Cerebellar nuclear complex (tissue), 1 donor: ENCODE measurements at places on chromosomes 6 and 20.

DNA sequence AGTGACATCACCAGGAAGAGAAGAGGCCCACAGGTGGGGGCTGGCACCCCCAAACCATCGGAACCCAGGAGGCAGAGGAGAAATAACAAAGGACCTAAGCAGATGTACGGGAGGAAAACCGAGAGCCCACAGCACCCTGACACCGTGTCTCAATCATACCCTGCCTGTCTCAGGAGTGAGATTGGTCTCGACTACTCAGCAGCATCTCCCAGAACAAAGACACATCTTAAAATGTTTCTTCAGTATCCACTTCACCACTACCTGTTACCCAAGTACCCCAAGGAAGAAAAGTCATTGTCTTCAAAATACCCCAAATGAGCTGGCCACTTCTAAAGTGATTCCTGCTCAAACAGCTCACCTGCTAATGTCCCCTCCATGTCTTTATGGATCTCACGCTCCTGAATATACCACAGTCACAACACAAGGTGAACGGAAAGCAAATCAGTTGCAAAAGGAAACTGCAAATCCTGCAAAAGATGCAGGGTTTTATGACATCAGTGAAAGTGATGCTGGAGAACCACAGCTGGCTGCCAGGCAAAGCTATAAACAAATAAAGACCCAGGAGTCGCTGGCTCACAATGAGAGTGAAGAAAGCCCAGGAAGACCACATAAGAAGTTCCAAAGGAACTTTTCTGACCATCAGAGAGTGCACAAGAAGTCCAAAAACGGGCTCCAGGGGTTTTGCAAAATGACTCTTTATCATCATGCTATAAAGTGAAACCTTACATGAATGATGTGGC lies 44.1 kb downstream of the PREX1 start:
- no peak for DNase-seq

DNA sequence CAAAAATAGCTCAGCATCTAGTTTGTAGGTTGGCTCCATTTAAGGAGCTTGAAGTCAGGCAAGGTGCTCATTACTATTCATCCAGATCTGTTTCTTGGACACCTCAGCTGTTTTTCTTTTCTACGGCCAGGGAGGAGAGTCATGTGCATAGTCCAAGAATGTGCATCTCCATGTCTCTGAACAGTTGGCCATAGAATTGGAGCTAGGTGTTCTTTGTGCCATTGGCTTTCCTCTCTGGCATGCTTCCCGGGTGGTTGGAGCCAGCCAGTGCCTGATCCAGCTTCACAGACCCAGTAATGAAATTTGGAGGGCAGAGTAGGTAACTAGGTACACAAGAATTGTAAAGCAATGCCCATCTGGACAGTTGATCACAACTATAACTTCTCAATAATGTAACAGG lies 21.6 kb downstream of the EYA4 start:
- DNase-seq: no peak

DNA sequence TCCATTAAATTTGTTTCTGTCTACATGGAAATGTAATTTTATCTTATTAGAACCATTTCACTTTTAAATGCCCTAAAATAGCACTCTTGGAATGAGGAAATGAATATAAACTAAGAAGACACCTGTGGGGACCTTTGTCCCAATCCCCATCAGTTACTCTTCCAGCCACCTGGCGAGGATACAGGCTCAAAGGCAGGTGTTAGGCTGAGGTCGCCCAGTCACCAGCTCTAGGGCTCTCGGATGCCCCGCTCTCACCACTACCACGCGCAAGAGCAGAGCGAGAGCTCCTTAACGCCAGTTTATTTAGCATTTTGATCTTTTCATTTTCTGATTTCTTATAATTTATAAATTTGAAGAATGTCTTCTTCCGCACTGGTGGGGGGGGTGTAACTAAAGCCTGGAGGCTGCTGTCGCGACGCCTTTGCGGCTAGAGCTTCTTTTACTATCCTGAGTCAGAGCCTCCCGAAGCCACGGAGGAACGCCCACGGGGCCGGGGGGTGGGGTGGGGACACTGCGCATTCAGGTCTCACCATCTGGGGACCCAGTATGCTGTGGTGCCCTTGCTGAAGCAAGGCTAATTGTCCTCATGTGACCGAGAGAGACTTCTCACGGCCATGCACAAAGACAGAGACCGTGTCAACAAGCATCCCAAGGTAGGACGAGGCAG lies 38.7 kb upstream of the AFDN start:
- no peak for DNase-seq

- DNase-seq: no peak
These were observed 37.7 kb upstream of the SYNJ2 start for GRCh38 chr6:157943964-157944283.

- DNase-seq: no peak
These were observed 97.6 kb downstream of the TCP11 start for GRCh38 chr6:35043381-35044130.

- no peak for DNase-seq
These were observed 96.0 kb downstream of the DTD1 start for GRCh38 chr20:18683839-18684238.

GRCh38 chr6:111250791-111251354 lies 163.6 kb downstream of the SLC16A10 start:
- DNase-seq: no peak

DNA sequence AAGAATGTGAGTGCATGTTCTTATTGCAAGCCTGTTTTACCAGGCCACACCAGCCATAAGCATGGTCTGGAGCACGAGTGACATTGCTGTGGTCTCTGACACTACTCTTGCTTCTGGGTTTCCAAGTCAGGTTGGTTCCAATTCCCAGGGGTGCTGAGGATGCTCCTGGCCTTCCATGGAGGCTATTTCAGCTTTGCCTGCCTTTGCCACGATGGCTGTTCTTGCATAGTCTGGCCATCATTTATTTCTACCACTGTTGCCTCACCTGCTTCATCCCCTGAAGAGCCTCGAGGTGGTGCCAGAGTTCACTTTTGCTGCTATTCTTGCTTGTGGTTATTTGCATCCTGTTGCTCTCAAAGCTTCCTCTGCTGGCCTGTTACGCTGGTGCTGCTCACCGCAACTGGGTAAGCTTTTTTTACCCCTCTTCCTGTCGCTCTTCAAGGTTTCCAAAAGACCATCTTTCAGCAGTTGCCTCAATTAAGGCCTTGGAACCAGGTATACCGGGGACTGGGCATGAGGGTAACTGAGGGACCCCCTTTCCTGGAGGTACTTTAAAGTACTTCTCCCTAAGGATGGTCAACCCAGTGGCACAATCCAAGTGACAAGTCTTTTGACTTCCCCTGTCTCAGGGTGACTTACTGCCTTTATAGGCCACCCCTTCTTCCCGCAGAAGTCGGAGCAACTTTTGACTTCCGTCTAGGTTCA lies 64.5 kb downstream of the AKAP7 start:
- DNase-seq: no peak

- no peak for DNase-seq
These were observed 10.0 kb upstream of the HBS1L start for GRCh38 chr6:135064586-135064985.

GRCh38 chr6:139801571-139802321 lies 427.3 kb upstream of the CITED2 start:
- no peak for DNase-seq

DNA sequence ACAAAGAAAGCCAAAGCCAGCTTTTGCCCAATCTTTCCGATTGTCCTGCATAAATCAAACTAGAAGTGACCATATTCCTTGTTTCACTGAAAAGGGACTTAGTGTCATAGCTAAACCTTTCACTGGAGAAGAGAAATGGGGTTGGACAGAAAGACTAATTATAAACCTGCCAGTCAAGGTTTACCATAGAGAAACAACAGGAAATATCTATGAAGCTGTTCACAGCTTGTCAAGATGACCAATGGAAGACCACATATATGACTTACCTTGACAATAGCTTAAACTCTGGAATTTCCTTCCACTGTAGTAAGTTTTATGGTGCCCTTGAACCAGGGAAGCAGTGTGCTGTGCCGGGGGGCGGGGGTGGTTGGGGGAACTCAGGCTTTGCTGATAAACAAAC lies 107.7 kb upstream of the PHACTR1 start:
- no peak for DNase-seq

GRCh38 chr6:6622501-6622900 lies 34.0 kb downstream of the LY86 start:
- DNase-seq: no peak

GRCh38 chr20:7765221-7765620 lies 175.0 kb downstream of the HAO1 start:
- DNase-seq: no peak

GRCh38 chr20:50056951-50057713 lies 55.8 kb downstream of the UBE2V1 start:
- DNase-seq: no peak

DNA sequence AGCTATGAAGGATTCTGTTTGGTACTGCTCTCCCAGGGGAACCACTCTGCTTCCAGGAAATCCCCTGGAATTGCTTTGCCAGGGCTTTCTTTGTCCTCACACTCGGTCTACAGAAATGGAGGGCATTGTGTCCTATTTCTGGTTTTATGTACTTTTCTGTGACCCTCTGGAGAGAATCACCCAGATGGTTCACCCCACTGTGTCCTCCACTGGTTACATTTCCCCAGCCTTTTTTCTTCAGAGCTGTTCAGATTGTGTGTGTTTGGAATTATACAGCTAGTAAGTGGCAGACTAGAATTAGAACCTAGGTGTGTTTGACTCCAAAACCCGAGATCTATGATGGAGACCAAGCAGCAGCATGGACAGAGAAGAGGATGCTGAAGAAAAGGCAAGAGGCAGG lies 80.8 kb downstream of the CD164 start:
- no peak for DNase-seq

DNA sequence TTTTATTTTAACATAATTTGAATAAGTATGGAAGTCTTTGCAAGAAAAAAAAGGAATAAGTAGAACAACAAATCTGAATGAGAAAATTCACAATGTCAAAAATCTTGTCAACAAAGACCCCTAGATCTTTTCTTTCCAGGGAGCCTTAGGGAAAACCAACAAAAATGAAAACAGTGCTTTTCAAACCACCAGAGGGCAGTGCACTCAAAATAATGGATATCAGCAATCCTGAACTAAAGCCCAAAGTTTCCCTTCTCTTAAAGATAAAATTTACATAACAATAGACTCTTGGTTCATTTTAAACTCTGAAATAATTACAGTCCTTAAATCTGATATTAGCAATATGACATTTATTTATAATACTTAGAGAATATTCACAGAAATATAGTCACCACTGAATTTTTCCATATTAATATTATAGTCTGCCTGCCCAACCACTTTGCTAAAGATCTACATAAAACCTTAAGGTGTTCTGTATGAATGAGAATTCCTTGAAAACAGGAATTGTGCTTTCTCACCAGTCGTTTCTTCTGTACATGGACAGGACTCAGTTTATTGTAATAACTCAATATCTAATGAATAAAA lies 105.3 kb upstream of the BMP5 start:
- no peak for DNase-seq

GRCh38 chr6:135258970-135259369 lies 77.9 kb downstream of the MYB start:
- no peak for DNase-seq

- no peak for DNase-seq
These were observed 415.6 kb upstream of the BTBD3 start for GRCh38 chr20:11502061-11502460.

DNA sequence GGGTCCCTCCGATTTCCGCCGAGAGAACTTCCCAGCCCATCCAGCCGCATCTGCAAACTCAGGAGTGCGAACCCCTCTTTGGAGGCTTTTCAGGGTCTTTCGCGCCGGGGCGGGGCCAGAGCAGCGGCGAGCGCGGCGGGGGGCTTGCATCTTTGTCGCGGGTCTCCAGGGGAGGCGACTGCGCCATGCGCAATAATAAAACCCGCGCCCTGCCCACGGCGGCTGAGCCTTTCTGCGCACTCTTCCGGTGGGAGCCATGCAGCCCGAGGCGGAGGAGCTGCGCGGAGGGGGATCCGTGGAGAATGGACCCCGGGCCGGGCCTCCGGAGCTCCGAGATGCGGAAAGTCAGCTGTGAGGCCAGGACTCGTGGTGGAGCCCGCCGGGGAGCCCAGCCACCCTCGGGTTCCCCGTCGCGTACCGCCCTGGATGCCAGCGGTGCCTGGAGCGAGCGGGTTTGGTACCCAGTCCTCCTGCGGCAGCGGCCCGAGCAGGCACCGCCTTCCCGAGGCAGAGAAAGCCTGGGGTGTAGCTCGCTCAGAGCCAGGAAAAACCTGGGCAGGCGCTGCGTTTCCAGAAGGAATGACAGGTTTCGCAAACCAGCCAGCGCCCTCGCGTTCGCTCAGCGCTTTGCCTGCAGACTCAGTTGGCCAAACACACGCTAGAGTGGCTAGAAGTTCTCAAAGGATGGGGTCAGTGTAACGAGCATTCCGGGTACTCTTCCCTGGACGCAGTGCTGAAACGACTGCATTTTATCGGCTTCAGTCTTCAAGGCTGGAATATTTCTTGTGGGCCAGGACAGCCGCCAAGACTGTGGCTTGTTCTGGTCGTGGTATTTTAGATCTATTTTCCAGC lies 1.2 kb downstream of the AKAP12 start:
- DNase-seq: no peak

GRCh38 chr6:9225441-9225871 lies 790.1 kb upstream of the SLC35B3 start:
- no peak for DNase-seq

GRCh38 chr6:1089859-1090258 lies 222.0 kb upstream of the FOXQ1 start:
- DNase-seq: no peak

DNA sequence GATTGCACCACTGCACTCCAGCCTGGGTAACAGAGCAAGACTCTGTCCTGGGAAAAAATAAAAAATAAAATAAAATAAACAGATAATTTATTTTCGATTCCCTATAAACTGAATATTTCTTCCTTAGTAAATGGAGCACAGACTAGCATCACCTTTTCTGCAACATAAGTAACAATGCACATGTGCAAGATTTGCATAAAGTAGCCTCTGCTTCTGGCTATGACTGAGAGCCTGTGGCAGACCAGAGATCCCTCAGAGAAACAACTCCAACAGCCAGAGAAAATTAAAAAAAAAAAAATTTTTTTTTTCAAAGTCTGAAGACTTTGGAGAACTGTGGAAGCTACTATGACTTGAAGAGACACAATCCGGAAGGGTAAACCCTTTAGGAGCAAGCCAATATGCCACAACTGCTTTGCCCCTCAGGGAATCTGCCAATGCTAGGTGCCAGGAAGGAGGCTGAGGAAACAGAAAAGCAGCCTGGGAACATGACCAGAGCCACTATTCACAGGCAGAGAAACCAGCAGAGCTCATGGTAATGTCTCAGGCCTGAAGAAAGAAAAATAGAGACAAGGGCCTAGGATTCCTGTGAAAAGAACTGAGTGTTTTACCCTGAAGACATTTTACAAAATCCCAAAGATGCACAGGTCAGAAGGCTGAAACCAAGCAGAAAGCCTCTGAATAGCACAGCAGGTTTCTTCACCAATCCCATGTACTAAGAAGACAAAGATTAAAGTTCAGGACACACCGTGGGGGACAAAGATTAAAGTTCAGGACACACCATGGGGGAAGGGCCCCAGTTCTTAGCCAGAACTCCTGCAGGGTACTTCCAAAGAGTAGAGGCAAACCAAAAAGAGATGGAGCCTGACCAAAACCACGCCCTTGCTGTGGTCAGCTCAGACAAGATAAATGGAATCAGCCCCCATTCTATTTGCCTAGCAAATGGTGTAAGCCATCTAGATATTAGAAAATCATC lies 25.8 kb downstream of the B4GALT5 start:
- no peak for DNase-seq
